Hematopoietic multipotent progenitor cell treated with erythropoietin and hydrocortisone succinate and interleukin-3 and kit ligand, for 17 days (in vitro differentiated cells): ENCODE measurements at places on chromosomes 5 and 9.

GRCh38 chr9:90009447-90009846 lies 404.6 kb downstream of the GADD45G start:
- no peak for DNase-seq

DNA sequence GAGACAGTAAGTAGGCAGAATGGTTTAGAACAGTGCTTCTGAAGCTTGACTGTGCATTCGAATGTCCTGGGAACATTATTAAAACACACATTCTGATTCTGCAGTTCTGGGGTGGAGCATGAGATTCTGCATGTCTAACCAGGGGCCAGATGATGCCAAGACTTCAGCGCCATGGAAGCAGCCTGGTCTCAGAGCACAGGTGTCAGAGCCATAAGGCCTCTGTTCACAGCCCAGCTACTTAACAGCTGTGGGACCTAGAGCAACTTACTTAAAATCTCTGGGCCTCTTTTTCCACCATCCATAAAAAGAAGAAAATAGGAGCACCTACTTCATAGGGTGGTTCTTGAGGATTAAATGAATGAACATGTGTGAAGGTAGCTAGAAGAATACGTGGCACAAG lies 84.0 kb downstream of the GNAQ start:
- no peak for DNase-seq

- DNase-seq = no peak
Observed at GRCh38 chr9:18457510-18457909, 16.4 kb upstream of the ADAMTSL1 start.

DNA sequence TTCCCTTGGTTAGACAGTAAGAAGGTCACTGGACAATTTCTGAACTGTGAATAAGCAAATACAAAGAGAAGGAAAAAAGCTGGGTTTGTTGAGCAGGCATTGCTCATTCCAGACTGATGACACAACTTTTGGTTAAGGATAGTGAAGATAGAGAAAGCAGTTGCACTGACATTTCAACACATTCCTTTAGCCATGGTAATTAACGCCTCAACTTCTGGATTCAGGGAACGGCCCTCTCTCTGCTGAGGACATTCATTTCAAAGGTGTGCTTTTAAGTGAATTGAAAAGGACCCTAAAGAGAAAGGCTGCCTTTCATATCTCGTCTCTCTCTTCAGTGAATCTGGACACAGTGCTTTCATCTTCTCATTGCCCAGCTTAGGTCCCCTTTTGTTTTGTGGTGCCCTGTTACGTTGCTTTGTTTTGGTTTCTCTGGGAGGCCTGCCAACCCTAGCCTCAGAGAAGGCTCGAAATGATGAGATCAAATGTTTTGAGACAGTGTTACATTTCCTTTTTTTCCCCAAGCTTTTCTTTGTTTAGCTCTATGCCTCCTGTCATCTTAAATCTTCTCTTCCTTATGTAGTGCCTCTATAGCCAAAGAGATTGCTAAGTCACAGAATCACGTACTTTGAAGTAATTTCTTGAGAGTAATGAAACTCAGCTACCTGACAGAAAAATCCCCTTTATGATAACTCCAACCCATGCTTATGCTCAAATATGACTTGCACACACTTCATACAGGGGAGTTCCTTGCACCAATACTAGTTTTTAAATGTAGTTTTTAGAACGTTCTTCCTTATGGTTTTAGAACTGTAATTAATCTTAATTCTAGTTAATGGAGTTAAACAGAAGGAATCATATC lies 94.4 kb upstream of the IFNE start:
- no peak for DNase-seq

- DNase-seq = no peak
Observed at GRCh38 chr9:136185066-136185465, 19.9 kb downstream of the LHX3 start.

DNA sequence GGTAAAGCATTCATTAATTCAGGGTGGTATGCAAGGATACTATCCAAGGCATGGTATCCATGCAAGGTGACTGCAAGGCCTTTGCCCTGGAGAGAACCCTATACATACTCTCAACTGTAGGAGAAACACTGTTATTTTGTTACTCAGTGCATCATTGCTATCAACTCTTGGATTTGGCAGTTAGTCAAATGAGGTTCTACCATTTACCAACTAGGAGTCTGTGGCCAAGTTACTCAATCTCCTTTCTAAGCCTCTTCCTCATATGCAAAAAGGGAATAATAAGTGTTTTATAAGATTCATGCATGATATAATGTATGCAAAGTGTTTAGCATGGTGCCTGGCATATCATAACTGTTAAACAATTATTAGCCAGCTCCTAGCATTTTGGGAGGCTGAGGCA lies 4.0 kb downstream of the PCDHGC3 start:
- DNase-seq = no peak

DNA sequence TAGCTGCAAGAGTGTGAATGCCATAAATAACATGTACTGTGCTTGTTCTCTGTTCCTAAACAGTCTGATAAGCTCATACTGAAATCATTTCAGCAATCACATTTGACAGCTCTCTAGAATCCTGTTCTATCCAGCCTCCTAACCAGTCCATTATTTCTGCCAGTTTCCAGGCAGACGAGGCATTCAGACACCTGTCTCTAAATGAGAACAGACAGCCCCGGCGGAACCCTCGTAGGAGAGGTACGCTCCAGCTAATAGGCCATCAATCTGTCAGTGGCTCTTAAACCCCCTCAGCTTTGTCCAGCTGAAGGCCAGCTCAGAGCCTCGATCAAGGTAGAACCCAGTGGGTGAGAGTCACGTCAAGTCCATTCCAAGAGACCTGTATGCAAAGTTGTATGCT lies 272.3 kb downstream of the GLIS3 start:
- no peak for DNase-seq

DNA sequence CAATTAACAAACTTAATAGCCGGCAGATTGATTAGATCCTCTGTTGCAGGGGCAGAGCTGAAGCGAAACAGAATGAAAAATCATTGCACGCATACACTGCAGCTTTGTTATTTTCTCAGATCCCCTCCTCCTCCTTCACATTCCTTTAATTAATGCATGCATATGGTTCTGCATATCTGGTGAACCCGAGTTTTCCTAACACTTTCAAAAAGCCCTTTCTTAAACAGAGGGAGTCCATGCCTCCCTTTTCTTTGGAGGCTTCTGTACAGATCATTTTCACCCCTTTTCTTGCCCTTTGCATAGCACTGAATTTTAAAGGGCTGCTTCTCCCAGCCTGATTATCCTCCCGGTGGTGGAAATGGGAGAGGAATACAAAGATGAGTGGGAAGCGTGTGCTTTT lies 136.6 kb upstream of the TBCA start:
- DNase-seq = no peak

- no peak for DNase-seq
Observed at GRCh38 chr5:369151-369868, 47.8 kb downstream of the AHRR start.

DNA sequence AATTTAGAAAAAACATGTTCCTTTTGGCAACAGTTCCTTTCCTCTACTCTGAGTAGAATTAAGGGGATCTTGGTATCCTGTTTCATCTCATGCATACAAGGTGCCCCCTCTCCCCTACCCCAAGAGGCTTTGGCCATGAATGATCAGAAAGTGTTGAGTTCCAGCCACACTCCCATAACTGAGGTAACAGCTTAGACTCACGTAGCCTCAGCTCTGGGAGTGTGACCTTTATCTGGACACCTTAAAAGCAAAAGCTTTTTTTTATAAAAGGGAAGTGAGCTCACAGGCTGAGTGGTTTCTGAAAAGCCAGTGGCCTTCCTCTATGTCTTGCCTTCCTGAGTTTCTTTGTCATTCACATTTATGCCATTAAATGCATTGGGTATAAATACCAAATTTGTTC lies 900 bp upstream of the HAVCR2 start:
- DNase-seq = no peak

- DNase-seq = no peak
Observed at GRCh38 chr5:175654807-175655206, 3.1 kb upstream of the HRH2 start.
